Vagina (tissue), 2 donors: ENCODE measurements at places on chromosomes 16 and 17. TPM values are rescaled to one million over a fixed set of nuclear protein-coding genes. Genes with fewer than 3 reads are reported as not detected.

- no peak for DNase-seq
These were observed 23.3 kb upstream of the CA10 start for GRCh38 chr17:52181782-52182181.

DNA sequence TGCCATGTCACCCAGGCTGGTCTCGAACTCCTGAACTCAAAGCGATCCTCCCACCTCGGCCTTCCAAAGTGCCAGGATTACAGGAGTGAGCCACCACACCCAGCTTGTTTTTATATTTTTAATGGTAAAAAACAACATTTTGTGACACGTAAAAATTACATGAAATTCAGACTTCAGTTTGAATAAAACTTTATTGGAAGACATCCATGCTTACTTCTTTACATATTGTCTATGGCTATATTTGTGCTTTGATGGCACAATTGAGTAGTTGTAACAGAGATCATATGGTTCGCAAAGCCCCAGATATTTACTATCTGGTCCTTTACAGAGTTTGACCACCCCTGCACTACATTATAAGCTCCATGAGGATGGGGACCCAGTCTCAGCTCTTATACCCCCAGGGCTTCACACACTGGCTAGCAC, 1.8 kb upstream of the FDXR start:
- DNase-seq = no peak

GRCh38 chr16:23423496-23424049, 29.4 kb downstream of the COG7 start:
- no peak for DNase-seq

The ZNF469 gene
- total RNA-seq = 2.2 TPM

The HEXIM1 gene
- 27.5 TPM for total RNA-seq
